NCI-H1417 treated with DMSO at 0.1 percent for 48 hours (cell line): ENCODE measurements at places on chromosomes 12 and 14.

DNA sequence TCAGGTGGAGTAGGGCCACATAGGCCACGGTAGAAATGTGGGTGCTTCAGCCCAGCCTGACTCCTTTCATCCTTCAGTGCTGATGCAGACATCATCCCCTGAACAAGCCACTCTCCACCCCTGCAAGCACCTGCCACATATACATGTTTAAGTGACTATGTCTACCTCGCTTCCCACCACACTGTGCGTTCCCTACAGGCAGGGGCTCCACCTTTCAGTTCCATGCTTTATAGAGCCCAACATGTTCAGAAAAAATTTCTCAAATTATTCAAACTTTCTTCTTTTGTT lies 11.6 kb downstream of the SLC7A7 start:
- no peak for DNase-seq

GRCh38 chr14:90830931-90831701 lies 14.9 kb upstream of the TTC7B start:
- DNase-seq, result no peak

DNA sequence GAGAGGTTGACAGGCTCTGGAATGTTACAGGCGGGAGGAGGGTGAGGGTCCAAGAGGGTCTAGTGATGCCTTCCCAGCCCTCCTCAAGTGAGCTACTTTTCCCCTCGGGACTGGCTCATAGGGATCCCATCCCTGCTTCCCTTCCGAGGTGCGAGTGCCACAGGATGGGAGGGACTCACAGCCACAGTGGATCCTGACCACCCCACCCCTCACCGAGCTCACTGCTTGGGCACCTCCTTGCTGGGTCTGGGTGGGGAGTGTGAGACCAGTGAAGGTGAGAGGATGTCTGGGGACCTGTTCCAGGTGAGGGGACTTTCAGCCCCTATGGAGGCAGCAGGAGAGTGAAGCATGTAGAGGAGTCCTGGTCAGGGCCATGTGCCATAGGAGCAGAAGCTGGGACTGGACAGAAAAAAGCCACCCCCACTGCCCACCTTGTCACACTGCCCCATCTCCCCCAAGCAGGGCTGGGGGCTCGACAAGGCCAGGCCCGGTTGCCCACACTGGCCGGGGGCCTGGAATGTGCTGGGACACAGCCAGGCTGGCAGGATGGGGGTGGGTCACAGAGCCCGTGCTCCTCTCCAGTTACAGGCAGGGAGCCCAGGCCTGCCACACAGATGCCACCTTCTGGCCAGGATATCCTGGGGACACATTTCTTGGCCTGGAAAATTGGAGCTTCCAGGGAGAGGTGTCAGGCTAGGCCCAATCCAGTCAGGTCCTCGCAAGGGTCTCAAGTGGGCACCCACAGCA lies 1.7 kb upstream of the TNS2 start:
- no peak for DNase-seq

DNA sequence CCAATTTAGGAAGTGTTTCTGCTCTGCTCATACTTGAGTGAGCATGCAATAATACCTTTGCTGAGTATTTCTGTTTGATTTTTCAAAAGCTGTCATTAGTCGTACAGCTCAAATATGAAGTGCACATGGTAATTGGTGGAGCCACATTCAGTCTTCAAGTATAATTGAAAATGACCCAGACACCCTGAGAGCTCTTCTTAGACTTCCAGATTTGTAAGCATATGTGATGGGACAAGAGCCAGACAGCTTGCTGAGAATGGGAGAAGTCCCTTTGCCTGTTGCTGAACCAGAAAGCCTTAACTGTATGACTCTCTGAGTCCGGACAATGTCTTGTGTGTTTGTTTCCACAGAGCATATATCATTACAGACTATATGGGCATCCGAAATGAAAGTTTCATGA lies 307.3 kb downstream of the TMEM117 start:
- DNase-seq, result no peak

DNA sequence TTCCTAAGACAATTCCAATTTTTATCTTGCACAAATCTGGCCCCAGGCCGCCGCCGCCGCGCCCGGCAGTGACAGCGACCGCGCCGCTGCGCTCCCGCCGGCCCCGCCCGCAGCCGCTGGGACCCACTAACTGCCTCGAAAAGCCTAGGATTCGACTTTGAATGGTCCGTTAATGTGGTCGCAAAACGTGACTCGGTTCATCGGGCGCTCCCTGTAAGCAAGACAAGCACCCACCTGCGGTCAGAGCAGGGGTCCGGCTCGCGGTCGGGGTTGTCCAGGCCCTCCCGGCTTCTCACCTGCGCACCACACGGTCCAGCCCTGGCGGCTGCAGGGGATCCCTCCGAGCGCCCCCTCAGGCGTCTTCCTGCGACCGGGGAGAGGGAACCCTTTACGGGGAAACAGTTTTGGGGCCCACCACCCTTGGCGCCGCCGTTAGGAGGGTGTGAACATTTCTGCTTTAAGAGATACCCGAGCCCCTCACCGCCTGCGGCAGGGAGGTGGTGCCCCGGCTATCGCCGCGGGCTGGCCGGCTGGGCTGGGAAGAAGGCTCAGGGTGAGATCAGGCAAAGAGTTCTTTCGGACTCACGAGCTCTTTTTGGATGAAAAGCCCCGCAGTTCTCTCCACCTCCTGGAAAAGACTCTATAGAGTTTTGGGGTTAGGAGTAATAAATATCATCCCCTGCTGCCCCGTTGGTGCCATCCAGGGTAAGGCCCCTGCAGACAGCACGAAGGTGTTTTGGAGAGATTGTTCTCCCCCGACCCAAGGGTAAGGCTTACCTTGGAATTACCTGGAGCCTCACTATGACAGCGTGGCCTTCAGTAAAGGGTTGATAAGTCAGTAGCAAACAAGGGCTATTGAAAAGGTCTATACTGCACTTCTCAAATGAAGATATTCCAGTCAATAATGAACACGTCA lies 13.6 kb upstream of the FOXJ2 start:
- no peak for DNase-seq

DNA sequence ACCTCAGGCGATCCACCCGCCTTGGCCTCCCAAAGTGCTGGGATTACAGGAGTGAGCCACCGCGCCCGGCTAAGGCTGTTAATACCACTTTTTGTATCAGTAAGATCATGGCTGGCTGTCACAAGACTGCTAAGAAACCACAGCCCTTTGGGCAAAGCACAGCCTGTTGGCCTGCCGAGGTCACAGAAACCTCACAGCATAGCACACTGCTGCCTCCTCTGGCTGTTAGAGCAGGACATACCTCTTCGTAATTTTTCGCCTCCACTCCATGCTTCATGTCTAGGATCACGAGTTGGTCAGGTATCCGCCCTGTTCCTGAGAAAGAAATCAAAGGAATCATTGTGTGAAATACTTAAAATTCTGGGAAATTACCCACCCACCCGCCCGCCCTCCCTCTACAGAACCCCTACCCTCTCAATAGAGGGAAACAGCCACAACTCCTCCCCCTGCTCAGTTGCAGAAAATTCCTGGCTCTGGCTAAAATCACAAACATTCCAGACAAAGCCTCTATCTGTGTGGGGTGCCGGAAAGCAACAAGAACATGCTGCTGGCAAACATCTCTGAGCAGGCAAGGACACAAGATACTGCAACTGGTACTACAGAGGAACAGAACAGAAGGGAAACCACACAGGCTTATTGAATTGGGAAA lies 20.7 kb upstream of the NEK9 start:
- no peak for DNase-seq

- no peak for DNase-seq
Observed at GRCh38 chr12:2273751-2274150, 221.0 kb downstream of the CACNA1C start.

GRCh38 chr12:90543841-90544240 lies 411.1 kb downstream of the CCER1 start:
- DNase-seq, result no peak
